Activated T-cell treated with anti-CD3 and anti-CD28 coated beads for 48 hours (primary cell): ENCODE measurements at places on chromosomes 7 and 10.

DNA sequence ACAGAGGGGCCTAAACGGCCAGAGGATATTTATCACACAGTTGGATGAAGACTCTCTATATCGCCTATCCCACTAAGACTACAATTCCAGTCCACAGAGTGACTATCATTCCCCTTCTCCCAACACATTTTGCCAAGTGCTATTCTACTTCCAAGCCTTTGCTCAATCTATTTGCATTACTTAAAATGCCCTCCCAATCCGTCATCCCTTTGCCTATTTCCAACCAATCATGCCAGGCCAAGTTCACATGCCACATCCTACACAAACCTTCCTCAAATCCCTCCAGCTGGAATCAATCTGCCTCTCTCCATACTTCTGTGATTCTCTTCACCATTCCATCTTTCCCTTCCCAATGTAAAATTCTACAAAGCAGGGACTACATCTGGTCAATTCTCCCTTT is 38.2 kb downstream of the SMURF1 start:
- no peak for DNase-seq

DNA sequence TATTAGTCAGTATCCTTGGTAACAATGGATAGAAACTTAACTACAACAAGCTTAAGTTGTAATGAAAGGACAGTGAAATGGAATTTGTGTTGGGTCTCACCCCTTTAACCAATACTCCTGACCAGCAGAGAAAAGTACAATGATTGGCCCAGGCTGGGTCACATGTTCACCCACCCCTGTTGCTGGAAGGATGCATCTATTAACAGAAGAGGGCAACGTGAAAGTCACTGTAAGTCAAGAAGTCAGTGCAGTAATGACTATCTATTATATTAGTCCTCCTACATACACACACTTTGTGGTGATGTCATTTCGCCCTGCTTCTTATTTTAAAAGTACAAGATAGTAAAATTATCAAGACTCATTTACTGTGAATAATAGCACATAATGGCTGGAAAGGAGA is 16.2 kb downstream of the PNLIPRP2 start:
- DNase-seq, result no peak

DNA sequence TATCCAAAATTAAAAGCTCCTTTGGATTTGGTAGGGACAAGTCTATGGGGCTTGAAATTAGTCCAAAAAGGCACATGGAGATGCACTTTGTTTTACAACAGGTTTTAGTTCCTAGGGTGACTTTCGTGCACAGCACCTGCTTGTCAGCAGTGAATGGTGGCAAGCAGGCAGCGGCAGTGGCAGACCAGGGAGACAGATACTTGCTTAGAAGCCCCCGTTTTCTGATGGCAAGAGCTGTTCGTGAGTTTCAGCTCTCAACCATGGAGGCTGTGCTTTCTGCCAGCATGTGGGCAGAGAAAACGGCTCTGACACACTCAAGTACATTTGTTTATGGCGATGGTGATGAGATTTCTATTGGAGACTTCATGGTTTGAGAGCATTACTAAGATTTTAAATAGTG is 61.7 kb upstream of the SHH start:
- no peak for DNase-seq

GRCh38 chr10:10776363-10776762 is 241.3 kb upstream of the CELF2 start:
- no peak for DNase-seq

GRCh38 chr10:105609451-105609850 is 968.4 kb downstream of the SORCS3 start:
- DNase-seq, result no peak
